Smooth muscle cell of the pulmonary artery (primary cell): ENCODE measurements at places on chromosomes 2 and 18. TPM values are rescaled to one million over a fixed set of nuclear protein-coding genes. Genes with fewer than 3 reads are reported as not detected.

Gene FBXO48
- 0.26 and 0.39 TPM in 2 replicates for total RNA-seq

Gene PAIP2B
- 0.36 and 0.65 TPM in 2 replicates for total RNA-seq

Gene GCG
- not detected in 2 replicates for total RNA-seq

Gene CCDC102B
- 7.1 and 64.7 TPM in 2 replicates for total RNA-seq

Gene SLC9A2
- total RNA-seq = not detected in 2 replicates

Gene SKOR2
- total RNA-seq = not detected in 2 replicates

Gene FARSB
- 10.7 and 13.3 TPM in 2 replicates for total RNA-seq

Gene MBD1
- total RNA-seq = 56.7 and 65.5 TPM in 2 replicates
